ENCODE measurements at places on chromosomes 2 and 18.
A peak's percentile ranks its signal among the peaks of the same experiment; 100 is the strongest.

DNA sequence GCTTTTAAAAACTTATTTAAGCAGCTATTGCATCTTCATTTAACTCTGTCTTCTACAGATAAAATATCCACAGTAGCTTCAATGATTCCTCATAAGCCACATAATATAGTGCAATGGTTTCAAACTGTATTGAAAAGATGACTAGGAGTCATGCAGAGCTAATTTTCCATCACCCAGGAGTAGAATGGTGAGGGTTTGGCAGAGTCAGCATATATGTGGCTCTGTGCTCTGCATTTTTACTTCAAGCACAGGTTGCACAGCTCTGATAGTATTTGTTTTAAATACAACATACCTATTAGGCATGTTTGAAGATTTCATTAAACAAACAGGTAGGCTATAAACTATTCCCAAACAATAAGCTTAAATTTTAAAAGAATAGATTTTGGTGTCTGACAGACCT is 731.9 kb upstream of the VRK2 start:
- DNase-seq: no peak

GRCh38 chr2:44275927-44276303 is 635 bp downstream of the SLC3A1 start:
- DNase-seq: peak; percentile 58

GRCh38 chr18:78875016-78875777 is 104.4 kb upstream of the SALL3 start:
- no peak for DNase-seq

- DNase-seq: peak; percentile 18
Observed at GRCh38 chr2:53353135-53354114, 414.2 kb upstream of the CHAC2 start.

- DNase-seq: no peak
Observed at GRCh38 chr18:848062-848861, 36.2 kb upstream of the YES1 start.

DNA sequence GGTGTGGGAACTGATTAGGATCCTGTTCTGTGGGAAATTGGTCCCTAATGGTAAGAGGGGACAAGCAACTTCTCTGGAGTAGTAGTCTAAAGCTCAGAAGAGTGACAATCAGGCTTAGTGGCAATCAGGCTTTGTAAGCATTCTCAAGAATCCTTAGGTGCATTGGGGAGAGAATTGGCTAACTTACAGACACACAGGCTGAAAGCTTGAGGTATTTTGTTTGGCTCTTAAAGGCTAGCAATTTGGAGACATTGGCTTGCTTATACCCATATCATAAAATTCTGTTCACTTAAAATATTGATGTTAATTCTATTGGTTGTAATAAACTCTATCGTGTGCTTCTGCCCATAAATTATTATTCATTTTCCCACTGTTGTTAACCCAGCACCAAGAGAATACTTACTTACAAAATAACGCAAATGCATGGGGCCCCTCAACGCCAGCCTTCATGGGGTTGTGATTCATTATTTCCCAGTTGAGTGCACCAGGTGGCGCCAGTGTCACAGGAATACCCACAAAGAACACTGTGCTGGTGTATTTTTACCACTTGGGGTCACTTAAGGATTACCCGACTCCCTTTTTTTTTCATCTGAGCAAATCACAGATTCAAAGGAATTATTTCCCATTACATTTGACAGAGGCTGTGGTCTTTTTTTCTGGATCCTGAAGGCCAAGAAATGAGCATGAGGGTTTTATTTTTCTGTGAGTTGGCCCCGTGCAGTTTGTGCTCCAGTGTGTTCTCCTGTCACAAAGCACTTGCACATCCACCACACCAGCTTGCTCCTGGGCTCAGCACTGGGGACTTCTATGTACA is 45.5 kb downstream of the DDX1 start:
- peak; percentile 66 for DNase-seq

DNA sequence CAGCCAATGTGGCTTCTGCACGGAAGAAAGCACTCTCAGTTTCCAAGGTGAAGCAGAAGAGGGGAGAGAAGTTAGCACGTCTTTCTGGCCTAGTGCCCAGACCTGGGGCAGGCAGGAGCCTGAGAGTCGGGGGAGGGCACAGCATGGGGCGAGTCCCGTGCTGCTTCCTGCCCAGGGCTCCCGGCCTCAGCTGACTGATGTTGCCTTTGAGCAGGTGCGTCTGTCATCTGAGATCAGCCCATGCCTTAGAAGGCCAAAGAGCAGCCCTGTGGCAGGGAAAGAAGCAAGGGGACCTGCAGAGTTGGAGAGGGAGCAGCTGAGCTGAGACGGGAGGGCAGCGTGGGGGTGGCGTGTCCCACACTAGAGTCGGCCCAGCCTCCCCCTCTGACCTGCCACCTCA is 3.3 kb downstream of the KCNIP3 start:
- DNase-seq: no peak

DNA sequence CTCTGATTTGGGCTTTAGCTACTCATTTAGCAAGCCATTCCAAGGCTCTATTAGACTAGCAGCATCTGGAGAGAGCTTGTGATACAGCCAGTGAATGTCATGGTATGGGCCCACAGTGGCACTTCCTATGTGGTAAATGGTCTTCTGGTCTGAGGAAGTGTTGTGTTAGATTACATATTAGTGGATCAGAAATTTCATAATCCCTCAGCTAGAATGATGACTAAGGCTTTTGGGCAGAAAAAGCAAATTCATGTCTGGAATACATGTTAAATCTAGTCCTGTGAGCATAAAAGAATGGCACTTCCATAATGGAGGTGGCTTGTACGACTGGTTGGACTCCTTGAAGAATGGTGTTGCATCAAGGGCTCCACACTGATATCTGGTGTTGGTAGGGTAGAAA is 436.8 kb upstream of the CWC22 start:
- peak; percentile 52 for DNase-seq

- no peak for DNase-seq
Observed at GRCh38 chr2:59232394-59233165, 991.5 kb upstream of the FANCL start.

DNA sequence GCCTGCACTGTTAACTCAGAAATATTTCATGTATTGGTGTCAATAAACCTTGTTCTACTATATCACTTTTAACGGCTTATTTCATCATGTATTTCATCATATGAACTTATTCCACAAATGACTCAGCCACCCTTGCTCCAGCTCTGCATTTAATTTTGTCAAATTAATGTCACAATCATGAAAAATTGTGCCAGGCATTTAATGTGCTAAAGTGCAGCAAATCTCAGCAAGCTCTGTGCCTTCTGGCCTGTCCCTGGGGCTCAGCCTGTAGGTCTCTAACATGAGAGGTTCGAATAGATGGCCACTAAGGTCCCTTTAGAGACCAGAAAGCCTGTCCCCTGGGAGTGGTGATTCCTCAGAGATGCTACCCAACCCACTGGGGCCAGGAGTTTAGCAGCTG is 28.6 kb downstream of the BOD1L2 start:
- DNase-seq: peak; percentile 3

DNA sequence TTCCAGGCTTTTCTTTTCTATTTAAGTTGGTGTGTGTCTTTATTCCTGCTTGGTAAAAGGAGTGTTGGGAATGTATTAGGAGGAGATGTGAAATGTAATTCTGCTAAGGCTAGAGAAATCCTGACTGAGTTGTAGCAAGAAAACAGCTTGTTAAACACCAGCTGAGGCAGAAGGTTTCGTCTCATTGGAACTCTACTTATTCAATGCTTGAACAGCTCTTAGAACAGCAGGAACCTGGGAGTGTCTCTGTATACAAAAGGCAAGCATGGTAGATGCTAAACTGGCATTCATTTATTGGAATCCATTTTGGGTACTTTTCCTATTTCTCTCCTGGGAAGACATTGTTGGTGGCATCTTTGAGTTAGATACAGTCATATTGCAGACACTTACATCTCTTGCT is 280.9 kb downstream of the HRH4 start:
- no peak for DNase-seq

GRCh38 chr2:67840460-67841068 is 222.2 kb downstream of the C1D start:
- DNase-seq: peak; percentile 73

GRCh38 chr2:224085811-224086210 is 46.7 kb upstream of the SERPINE2 start:
- DNase-seq: peak; percentile 15

GRCh38 chr2:219547621-219548020 is 3.8 kb downstream of the TMEM198 start:
- no peak for DNase-seq

- no peak for DNase-seq
Observed at GRCh38 chr2:21067125-21067524, 23.3 kb upstream of the APOB start.

DNA sequence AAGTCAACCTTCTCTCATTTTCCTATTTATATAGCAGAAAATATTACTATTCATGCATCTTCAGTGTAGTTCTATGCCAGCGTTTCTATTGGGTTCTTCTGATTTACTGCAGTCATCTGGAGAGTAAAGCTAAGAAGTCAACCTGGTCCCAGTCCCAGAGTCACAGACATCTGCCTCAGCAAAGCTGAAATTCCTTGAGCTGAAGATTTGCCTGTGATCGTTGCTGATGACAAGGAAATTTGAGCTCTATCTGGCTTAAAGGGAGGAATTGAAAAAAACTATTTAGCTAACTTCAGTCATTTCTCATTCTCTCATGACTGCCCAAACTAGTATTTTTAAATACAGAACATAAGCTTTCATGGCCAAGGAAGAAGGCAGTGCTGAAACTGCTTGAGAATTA is 45.7 kb downstream of the RND3 start:
- DNase-seq: peak; percentile 13

DNA sequence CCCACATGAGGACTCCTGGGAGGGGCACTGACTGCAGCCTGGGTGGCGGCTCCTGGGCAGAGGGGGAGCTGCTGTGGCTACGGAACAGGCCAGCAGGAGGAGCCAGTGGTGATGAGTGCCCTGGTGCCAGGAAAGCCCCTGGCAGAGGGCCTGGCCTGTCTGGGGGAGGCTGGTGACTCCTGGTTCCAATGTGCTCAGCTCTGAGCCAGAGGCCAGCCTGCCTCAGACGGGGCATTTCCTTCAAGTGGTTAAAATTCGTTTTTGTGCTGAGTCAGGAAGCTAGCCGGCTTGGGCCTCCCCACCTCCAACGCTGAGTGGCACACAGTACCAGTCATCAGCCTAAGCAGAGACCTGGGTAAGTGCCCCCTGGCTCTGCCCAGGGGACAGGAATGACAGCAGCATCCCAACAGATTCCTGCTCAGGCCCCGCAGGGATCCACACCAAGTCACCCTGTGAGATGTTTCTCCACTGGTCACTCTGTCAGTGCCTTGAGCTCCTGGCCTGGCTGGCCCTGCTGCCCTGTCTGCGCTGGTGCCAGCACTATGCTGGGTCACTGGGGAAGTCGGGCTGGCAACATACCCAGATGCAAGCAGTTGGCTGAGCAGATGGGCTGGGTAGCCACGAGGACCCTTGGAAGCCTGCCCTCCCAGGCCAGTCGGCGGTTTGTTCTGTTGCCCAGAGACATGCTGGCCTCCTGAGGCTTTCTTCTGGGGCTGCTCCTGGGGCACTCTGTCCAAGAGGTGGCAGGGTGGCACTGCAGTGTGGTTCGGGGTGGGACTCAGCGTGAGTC is 7.1 kb upstream of the KLF11 start:
- peak; percentile 79 for DNase-seq

GRCh38 chr18:54822872-54823845 is 5.1 kb upstream of the RAB27B start:
- peak; percentile 82 for DNase-seq

- DNase-seq: no peak
Observed at GRCh38 chr18:26804519-26804918, 61.0 kb downstream of the AQP4 start.

- DNase-seq: no peak
Observed at GRCh38 chr18:73544032-73544431, 603.6 kb downstream of the FBXO15 start.

GRCh38 chr2:53275743-53276142 is 491.9 kb upstream of the CHAC2 start:
- DNase-seq: no peak

GRCh38 chr2:199757233-199757870 is 93.6 kb downstream of the FTCDNL1 start:
- DNase-seq: peak; percentile 69

- DNase-seq: peak; percentile 90
Observed at GRCh38 chr2:172038604-172039003, 38.9 kb downstream of the METAP1D start.

- DNase-seq: no peak
Observed at GRCh38 chr2:70801607-70802263, 11.3 kb upstream of the FIGLA start.

DNA sequence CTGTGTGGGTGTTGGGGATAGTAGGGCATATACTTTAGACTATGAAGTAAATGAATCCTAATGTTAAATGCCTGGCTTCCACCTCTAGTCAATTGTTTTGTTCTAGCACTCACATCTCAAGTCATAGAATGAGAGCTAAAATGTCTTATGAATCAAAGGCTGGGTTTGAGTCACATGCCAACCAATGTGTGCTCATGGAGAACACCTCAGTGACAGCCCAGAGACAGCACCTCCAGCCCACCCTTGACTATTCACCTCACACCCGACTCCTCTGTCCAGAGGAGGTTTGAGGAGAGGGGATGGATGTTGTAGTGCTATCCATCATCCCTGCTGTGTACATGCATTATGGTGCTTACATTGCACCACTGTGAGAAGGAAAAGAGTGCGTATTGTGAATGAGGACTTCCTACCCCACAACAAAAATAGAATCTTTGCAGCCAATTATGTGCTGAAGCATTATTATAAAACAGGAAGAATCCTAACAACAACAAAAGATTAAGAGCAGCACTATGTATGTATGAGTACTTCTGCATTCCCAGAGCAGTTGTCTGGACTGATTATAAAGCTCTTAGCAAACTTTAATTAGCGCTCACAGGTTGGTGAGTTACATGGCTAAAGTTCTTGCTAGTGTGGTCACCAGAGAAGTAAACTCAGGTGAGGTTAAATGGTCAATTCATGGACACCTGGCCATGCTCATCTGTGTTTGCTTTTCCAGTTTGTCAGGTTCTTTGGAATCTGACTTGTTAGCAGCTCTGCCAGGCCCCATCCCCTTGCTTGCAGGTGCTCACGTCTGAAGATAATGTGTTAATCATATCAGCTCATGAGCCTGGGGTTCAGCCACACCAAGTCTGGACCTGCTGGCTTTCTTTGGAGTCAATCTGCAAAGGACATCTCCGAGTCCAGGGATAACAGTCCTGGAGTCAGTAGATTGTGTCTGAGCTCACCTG is 55.3 kb upstream of the NABP1 start:
- no peak for DNase-seq

GRCh38 chr18:27382567-27383216 is 197.6 kb upstream of the CHST9 start:
- DNase-seq: no peak

DNA sequence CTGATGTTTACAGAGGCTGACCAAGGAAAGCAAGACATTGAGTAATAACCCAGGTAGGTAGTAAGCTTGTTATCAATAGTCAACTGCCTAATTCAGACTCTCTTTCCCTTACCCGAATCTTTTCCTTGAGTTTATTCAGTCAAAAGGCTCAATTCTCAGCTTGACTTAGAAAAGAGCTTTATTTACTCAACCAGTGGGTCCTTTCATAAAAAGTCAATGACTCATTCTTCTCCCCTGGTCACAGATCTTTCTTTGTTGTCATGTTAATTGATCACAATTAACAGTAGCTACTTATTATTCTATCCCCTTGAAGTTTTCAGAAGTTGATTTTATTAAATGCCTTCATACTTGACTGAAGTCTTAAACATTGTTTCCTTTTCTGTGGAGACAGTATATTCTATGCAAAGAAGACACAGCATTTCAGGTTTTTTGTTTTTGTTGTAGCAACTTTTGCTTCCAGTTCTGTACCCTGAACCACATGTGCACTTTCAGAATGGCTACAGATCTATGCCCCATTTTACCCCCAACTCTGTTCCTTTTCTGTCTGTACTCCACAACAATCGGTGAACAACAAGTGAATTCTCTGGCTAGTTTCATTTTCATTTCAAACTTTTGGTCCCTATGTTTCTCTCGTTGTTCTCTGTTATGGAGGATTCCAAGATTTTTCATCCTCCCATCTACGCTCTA is 428.3 kb downstream of the NCKAP5 start:
- no peak for DNase-seq

Measured in AG10803 (cell line).